ENCODE measurements at places on chromosomes 3 and 15. TPM values are rescaled to one million over a fixed set of nuclear protein-coding genes. Genes with fewer than 3 reads are reported as not detected.

Gene AGBL1
- total RNA-seq: 3.0 TPM

Gene NPHP3
- total RNA-seq: 21.7 TPM

Gene ROBO1
- total RNA-seq: 193 TPM

Gene CDCP1
- total RNA-seq: 0.23 TPM

All from diencephalon (tissue), 1 donor.